ENCODE measurements at places on chromosomes 16 and 17.
A peak's percentile ranks its signal among the peaks of the same experiment; 100 is the strongest.

GRCh38 chr17:45436161-45436560, 3.5 kb upstream of the ARHGAP27 start:
- no peak for DNase-seq

DNA sequence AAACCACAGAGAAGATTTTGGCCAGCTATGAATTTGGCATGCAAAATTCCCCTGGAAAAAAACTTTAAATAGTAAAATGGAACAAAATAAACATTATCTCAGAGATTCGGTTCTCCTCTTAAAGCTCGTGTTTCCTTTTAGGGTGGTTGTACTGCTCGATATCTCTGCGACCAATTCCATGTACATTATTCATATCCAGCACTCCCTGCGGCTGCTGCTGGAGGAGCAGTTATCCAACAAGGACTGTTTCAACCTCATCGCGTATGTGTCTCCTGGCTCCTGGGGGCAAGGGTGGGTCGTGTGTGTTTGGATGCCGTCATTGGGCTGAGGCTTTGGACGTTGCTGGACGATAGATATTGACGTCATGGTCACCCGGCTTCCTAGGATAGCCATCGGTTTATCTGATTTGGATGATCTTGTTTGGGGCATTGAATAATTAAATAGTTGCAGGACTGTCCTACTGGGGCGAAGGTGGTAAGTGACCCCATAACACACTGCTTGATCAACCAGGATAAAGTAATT, 33.8 kb downstream of the VWA3A start:
- DNase-seq = no peak

DNA sequence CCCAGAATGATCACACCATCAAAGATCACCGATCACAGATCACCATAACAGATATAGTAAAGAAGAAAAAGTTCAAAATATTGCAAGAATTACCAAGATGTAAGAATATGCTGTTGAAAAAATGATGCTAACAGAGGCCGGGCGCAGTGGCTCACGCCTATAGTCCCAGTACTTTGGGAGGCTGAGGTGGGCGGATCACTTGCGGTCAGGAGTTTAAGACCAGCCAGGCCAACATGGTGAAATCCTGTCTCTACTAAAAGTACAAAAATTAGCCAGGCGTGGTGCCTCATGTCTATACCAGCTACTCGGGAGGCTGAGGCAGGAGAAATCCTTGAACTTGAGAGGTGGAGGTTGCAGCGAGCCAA, 53.2 kb downstream of the CPPED1 start:
- DNase-seq = no peak

DNA sequence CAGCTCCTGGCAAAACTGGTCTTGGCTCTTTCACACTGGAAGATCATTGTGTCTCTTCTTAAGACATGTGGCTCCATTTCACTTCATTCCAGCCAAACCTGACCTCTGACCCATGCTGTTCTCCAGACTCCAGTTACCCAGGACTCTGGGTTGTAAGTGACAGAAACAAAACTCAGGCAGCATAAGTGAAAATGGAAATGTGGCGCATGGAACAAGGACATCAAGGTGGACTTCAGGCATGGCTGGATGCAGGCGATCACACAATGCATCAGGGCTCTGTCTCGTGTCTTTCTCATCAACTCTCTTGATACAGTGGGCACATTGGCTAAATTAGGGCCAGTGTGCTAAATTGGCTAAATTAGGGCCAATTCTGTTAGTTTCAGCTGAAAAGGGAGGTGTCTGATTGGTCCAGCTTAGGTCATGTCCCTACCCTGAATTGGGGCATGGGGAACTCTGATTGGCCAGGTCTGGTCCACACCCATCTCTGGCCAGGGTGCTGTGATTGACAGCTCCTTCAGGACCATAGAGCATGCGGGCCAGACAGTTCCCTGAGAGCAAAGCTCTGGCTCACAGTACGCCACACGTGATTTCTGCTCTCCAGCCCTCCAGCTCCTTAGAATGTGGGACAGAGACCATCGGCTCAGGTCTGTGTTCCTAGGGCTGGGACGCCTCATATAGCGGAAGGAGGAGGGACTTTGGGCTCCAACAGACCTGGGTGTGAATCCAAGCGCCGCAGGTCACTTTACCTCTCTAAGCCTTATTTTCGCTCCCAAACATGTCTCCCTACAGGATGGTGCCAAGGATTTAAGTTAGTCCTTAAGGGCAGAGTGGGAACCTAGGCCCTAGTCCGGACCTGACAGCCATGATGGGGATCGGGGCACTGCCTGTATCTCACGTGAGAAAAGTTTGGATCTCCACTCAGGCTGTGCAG, 17.5 kb downstream of the SOCS1 start:
- DNase-seq = no peak

- peak; percentile 86 for DNase-seq
These were observed at the start of gene TCF25 for GRCh38 chr16:89873109-89873971. TSS of gene TCF25 (plus strand) at chr16:89873592. CDS start at chr16:89873668, 76 bp downstream.

DNA sequence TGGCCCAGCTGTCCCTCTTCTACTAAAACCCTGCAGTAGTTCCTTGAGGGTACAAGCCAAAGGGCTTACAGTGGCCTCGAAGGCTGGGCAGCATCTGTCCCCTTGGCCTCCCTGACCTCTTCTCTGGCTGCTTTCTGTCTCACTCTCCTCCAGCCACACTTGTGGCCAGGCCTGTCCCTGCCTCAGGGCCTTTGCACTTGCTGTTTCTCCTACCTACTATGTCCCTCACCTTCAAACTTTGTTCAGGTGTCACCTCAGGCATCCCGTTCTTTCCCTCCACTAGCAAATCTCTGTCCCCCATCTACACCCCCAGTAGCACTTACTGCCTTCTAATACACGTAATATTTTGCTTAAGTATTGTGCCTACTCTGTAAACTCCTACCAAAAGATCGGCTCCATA, 6.0 kb downstream of the ABCC1 start:
- no peak for DNase-seq

DNA sequence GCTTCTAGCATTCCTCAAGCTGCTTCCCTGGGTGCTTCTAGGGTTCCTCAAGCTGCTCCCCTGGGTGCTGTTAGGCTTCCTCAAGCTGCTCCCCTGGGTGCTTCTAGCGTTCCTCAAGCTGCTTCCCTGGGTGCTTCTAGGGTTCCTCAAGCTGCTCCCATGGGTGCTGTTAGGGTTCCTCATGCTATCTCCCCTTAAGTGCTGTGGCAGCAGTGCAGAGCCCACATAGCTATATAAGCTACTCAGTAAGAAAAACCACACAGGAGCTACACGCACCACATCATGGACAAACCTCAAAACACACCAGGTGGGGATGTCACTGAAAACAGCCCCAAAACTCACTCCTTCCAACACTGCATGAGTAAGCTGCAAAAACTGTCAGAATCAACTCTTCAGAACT, 35.2 kb downstream of the ANKRD11 start:
- no peak for DNase-seq

GRCh38 chr17:28141773-28142172, 99.3 kb downstream of the NLK start:
- no peak for DNase-seq

DNA sequence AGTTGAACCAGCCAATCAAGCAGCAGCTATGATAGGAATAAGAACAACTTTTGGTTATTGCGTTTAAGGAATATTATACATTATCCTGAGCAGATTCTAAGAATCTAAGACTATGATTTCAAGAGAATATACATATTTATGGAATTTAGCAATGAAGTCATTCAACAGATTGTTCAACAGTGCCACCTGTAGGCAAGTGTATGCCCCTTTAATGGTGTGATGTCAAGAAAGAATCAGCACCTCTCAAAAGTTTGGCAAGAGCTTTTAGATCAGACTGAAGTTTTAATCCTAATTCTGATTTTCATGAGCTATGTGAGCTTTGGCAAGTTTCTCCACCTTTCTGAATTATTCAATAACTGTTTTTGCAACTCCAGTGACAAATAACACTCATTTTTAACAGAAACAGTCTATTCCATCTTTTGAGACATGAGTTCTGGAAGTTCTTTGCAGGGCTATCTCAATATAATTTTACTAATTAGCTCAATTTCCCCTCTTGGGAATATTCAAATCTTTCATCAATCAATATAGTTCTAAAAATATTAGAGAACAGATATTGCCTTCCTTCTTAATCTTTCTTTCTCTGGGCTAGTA, 474.3 kb upstream of the TOM1L1 start:
- peak; percentile 2 for DNase-seq

GRCh38 chr16:86492961-86493629, 17.2 kb upstream of the FOXF1 start:
- no peak for DNase-seq

GRCh38 chr16:71708696-71709095, 15.8 kb downstream of the PHLPP2 start:
- DNase-seq = no peak

DNA sequence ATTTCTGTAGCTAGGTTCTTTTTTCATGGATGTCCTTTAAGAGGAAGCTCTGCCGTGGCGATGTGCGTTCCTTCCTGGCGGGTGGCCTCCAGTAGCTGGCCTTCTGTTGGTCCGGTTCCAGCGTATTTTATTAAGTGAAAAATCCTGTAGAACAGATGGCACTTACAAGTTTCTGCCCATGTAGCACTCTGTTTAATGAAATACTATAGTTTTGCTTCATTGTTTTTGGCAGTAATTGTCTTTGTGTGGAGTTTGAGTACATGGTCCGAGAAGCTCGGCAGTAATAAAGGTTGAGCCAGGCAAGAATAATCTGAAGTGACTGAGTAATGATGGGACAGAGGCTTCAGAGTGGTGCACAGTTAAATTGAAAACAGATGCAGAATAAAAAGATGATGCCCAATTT, 20.4 kb downstream of the USP10 start:
- peak; percentile 67 for DNase-seq

- DNase-seq = peak; percentile 74
These were observed 18.7 kb upstream of the ZNF689 start for GRCh38 chr16:30628628-30629540.

DNA sequence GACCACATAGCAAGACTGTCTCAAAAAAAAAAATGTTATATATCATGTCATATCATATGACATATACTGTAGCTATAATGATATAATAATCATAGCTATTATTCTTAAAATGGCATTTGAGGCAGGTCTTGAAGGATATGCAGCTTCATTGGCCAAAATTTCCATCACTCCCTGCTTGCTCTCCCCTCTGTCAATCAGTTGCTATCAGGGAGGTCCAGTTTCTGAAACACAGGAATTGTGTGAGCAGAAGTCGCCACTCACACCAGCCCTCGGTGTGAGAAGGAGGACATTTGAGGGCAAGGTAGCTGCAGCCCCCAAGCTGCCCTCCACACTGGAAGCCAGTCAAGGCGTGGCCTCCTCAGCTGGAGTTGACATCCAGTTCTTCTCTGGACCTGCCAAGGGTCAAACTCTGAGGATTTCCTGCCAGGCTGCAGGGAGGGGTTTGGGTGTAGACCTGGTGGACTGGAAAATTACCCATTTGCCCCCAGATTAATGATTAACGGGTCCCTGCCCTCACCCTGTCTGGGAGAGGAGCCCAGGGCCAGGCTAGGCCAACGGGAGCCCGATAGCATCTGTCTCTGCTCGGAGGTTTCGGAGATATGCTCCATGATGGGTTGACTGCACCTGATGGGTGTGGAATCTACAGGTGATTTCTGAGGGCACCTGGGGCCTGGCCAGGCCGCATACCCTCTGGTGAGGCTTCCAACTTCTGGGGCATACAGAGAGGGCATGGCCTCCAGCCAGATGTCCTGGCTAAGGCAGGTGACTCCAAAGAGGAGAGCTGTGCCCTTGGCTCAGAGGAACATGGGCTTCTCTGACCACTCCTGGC, 18.8 kb downstream of the WNT9B start:
- no peak for DNase-seq

DNA sequence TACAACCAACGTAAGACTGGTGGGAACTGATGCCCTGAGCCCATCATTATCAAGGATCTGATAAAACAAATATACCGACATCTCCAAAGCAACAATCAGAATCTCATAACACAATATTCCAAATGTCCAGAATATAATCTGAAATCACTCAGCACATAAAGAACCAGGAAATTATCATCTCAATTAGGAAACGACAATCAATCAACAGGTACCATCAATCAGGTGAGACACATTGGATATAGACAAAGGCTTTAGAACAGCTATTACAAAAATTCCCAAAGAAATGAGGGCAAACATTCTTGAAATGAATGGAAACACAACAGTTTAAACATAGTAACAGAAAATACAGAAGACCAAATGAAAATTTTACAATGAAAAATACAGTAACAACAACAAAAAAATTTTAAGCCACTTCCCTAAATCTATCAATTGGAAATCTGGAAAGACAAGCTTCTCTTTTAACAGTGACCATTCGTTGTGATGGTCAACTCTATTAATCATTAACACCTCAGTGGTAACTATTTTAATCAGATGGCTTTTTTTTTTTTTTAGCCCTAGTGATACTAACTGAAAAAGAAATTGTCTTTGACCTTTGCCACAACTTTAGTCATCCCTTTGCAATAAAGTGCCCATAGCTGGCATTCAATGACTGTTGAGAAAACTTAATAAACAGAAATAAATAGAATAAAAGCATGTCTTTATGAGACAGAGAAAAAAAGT, 70.4 kb downstream of the USP32 start:
- DNase-seq = no peak

- DNase-seq = peak; percentile 14
These were observed 35.4 kb downstream of the KCNJ16 start for GRCh38 chr17:70110443-70110880.

- no peak for DNase-seq
These were observed 87.0 kb downstream of the GNAO1 start for GRCh38 chr16:56278196-56278855.

DNA sequence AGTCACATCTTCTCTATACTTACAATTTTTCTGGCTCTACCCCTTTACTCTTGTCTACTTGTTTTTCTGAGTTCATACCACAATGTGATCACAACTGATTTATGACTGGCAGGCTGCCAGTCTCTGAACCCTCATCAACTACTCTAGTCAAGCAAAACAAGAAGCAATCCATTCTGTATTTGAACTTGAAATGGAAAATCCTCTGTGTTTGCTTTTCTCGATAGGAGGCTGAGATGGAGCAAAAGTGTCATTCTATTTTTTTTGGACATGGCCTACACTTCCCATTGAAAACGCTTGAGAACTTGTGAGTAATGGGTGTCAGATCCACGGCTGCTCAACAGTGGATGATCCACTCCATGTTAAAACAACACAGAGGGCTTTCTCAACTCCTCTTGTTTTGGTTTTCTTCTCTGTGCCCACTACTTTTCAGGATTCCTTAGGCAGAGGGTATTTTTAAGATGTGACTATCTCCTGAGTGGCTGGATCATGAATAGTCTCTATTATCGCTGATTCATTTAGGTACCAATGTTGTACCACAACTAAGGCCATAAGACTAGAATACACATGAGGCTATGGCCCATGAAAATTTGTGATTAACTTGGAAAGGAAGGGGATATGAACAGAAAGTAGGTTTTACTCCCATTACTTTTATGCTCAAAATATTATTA, 11.7 kb downstream of the TMEM100 start:
- DNase-seq = no peak
